Stimulated activated CD4-positive, alpha-beta T cell treated with anti-CD3 and anti-CD28 coated beads, TNF-alpha, amount 100 ng/mL, for 4 hours (primary cell): ENCODE measurements at places on chromosomes 7 and 10.

DNA sequence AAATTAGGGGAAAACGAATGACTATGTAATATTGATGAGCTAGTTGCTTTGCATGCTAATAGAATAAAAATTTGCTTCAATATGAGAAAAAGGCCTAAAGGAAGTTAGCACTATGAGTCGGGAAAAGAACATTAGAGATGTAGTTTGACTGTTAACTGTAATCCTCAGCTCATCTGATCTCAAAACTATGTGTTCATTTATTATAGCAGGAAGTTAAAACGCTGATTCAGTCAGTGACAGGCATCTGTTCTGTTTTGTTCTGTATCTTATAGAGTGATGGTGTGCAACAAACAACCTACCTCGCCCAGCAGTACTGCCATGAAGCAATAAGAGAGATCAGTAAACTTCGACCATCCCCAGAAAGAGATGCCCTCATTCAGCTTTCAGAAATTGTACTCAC, 48.6 kb downstream of the PDSS1 start:
- no peak for DNase-seq

- no peak for DNase-seq
These were observed 25.3 kb downstream of the EPHB4 start for GRCh38 chr7:100801833-100802568.

DNA sequence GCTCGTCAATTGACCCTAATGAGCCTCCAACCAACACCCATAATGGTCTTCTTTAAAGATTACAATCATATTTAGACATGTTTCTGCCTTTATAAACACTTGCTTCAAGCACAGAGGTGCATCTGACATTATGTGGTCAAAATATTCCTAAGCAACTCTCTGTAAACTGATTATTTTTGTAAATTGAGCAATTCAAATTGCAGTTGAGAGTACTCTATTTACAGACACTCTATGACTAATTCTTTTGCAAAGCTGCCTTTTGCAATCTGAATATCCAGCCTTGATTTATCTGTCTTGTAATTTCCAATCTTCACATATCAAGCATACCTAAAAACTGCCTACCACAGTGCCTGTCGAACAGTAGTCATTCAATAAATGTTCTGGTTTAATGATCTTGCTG, 112.0 kb downstream of the PDE1C start:
- DNase-seq, result no peak

- DNase-seq, result no peak
These were observed 5.8 kb upstream of the SLC13A4 start for GRCh38 chr7:135733603-135734342.

DNA sequence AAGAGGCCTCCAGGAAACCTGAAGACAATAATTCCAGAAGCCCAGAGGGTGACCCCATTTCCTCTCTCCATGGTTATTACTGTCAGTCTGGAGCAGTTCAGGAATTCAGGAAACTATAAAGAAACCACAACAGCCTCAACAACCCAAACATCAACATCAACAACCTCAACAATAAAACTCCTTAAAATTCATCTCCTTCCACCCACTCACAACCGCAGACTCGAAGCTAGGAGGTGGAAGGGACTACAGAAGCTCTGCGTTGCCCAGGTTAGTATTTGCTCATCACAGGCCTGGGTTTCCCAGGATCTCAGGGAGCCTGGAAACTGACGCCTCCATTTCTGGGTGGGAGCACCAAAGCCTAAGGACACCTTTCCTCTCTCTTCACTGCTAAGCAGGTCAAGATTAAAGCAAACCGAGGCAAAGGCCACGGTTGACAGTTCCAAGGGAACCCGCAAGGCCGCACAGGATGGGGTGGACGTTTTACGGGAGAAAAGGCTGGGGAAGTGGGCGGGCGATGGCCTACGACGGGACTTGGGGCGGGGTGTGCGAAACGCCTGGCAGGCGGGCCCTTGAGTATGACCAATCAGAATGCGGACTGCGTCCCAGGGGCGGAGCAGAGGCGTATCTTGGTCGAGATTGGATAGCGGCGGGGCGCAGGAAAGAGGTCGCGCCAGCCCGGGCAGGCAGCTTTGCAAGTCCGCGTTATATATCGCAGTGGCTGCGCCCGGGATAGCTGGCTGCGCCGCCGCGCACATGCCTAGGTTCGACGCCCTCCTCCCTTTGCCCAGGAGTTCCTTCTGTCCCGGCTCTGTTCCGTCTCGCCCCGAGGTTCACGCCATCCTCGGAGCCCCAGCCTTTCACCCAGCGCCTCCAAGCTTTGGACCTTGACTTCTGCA, at the start of gene ELOVL3:
ELOVL3 (plus strand) TSS at position 654 of the 896 bp plus-strand sequence. CDS start 250 bp downstream, outside the sequence.
- peak; percentile 65 for DNase-seq

DNA sequence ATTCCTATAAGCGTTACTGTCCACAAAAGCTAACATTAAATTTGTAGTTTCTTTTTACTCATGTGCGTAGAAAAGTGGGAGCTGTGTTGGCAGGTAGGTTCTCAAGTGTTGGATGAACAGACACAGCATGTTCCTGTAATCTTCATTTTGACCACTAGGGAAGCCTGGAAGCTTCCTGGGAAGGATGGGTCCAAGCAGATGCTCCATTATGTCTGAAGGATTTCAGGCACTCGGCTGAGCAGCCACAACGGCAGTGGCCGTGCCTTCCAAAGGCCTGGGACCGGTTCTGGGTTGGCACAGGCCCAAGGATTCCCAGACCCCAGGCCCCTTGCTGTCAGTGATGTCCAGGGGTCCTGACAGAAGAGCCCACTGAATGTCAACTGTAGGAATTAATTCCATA, 386.3 kb downstream of the TNS3 start:
- DNase-seq, result no peak

DNA sequence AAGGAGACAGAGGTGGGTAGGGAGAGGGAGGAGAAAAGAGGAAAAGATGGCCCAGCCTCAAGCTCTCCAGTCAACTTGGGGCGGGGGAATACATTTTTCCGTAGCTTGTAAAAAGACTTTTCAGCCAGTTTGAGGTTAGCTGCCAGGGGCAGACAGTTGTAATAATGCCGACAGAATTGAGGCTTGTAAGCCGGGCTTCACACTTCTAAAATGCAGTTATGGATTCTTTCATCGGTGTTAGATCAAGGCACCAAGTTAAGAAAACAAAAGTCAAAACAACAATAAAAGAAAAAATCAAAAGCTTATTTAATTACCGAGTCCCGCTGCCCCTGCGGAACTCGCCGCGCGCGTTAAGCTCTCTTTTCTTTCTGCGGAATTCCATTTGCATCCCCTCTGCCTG, 448 bp upstream of the EVX1 start:
- no peak for DNase-seq

GRCh38 chr10:34699904-34700517, 115.1 kb downstream of the PARD3 start:
- no peak for DNase-seq

- DNase-seq, result no peak
These were observed at the start of gene BLNK for GRCh38 chr10:96271016-96271815. TSS of gene BLNK (minus strand) at chr10:96271569. CDS start at chr10:96271398, 171 bp downstream.

DNA sequence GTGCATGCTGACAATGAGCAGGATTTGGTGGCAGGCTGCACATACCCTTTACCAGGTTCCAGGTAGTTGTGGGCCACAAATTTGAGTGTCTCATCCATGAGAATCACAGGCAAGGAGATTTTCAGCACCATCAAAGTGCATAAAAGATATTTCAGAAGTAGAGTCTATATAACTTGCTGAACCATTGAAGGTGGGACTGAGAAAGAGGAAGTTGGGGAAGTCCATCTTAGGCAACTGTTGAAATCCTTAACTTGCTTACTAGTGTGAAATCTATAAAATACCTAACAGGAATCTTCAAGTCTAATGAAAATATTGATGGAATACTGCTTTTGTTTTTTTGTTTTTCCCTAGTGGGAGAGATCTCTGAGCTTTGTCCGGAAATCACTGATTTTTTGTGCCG, 325.1 kb upstream of the PLXDC2 start:
- no peak for DNase-seq

GRCh38 chr10:9800571-9800970, 1217.1 kb upstream of the CELF2 start:
- DNase-seq, result no peak

DNA sequence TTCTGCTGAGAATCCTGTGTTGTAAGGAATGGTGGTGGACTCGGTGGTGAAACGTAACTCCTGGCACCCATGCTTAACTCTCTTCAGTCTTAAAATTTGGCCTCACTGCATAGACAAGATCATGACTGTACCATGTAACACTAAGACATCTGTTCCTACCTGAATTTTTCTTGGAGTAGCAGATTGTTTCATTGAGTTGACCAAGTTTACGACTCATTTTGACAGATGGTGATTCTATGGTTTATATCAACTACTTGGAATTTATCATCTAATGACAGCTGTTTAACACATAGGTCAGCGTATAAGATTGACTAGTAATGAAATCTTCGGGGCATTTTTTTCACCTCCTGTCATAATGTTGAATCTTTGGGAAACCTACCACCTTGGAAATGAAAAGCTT, 184.2 kb downstream of the CELF2 start:
- no peak for DNase-seq

DNA sequence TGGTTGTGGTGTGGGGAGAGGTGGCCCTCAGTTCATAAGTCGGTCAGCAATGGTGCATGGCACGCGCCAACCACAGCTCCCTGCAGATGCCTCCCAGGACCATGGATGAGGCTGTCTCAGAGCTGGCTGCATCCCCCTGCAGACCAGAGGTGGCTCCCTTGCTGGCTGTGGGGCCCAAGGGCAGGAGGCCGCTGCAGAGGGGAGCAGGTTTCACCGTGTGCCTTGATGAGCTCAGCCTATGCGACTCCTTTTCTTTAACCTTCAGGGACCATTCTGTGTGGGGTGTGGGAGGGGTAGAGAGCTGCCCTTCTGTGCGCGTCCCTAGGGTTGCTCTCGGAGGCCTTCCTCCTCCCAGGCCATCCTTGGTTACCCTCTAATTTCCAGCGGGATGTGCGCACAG, 152.4 kb downstream of the ACTR3B start:
- no peak for DNase-seq

DNA sequence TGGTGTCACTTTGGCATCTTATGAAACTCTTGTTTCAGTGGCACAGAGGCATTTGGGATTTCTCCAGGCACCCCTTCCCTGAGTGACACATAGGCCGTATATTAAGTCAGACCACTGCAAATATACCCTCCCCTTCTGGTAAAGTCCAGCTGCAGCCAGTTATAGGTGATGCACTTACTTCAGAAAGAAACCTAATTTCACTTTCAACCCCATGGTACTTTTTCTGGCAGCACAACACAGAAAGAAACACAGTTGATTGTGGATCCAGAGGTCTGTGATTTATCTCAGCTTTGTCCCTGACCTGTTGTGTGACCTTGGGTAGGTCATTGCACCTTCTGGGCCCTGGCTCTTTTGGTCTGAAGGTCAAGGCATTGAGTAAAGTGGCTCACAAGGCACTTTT, 173.2 kb downstream of the BUB3 start:
- DNase-seq, result no peak

DNA sequence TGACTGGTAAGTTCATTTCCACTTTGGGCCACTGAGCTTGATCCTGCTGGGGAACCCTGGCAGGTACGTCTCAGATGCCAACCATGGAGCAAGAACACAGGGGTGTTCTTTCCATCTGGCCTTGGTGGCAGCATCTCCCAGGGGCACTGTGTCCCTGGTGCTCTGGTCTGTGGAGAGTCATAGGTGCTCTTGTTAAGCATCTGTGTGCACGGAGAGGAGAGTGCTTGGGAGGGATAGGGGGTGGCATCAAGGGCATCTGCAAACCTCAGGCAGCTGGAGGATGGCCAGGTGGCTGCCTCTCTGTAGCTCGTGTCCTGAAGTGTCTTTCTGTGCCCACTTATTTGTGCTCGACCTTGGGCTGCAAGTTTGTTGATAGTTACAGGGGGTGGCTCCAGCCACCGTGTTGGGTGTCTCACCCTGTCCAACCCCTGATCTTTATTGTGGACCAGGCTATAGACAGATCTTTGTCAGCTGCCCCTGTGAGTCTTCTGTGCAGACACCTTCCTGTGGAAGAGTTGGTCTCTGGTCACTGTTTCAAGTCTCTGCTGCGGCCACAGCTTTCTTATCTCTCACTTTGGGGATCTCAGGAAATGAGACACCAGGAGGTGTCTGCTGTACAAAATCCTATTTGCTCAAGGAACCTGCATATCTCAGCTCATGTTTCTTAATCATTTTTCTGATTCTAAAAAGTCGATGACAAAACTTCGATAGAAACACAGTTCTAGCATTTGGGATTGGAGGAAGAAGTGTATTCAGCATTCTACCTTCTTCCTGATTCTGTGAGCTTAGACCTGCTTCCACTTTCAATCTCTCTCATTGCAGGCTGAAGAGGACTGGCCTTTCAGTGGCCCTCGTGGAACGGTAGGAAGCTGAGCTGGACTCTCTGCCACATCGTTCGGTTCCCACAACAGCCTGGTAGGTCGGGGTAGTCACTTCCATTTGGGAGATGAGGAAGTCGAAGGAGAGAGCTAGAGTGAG, 17.2 kb upstream of the GIMAP8 start:
- no peak for DNase-seq

GRCh38 chr7:113013761-113014449, 72.7 kb downstream of the GPR85 start:
- DNase-seq, result no peak

- no peak for DNase-seq
These were observed 1019.0 kb downstream of the XPNPEP1 start for GRCh38 chr10:108904163-108904838.

GRCh38 chr7:99794585-99795502, 10.9 kb upstream of the CYP3A4 start:
- DNase-seq, result no peak

DNA sequence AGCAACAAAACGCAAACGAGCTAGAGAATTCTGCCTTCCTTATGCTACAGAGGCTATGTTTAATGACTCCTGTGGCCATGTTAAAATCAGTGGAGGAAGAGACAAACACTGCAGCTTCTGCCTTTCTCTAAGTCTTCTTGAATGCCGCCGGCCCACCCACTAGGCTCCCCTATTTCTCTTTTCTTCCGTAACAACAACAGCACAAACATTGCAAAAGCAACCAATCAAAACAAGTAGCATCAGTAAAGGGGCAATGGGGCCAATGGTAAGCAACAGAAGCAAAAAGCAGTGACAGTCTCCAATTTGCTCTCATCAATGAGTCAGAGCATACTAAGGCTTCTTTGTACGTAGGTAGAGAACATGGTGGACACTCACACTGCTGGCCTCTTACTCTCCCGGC, 26.8 kb downstream of the DNAJC1 start:
- no peak for DNase-seq

GRCh38 chr10:114643158-114643557, 14.9 kb downstream of the ABLIM1 start:
- no peak for DNase-seq

DNA sequence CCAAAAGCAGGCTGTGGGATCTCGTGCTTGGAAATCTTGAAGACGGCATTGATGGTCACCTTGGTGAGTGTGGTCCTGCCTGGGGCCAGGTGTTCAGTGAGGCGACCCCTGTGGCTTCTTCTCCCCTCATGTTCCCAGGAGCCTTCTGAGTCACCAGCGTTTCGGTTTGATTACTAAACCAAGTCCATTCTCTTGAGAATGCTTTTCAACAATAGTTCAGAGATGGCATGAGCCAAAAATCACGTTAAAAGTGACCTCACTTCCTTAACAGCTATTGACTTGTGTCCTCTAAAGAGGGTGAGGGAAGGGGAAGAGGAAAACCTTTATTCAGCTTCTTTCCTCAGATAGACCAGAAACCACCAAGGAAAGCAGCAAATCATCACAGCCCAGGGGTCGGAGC, 315.2 kb downstream of the GATA3 start:
- DNase-seq, result no peak
